Fibroblast of skin of right biceps (primary cell): ENCODE measurements at places on chromosomes 1 and 21.
A peak's percentile ranks its signal among the peaks of the same experiment; 100 is the strongest.

DNA sequence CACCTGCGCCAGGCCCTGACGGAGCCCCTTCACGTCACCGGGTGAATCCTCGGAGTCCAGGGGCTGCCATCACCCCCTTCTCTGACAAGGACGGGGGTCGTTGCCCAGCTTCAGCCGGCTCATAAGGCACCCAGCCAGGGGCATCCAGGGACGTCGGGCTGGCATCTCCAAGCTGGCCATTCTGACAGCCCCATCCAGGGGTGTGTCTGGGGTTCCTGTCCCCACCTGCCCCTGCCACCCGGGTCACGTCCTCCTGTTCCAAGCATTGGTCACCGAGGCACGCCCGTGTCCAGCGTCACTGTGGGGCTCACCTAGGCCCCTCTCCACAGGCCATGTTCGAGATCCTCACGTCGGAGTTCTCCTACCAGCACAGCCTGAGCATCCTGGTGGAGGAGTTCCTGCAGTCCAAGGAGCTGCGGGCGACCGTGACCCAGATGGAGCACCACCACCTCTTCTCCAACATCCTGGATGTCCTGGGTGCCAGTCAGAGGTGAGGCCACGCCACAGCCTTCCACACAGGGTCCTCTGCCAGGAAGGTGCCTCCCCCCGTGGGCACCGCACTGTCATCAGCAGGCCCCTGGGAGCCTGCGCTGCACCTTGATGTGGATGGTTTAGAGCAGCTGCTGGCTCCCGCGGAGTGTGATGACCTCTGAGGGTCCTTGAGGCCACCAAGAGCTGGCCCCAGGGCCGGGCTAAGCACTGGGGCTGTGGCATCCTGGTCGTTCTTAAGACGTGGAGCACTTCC, 14.8 kb downstream of the ARHGEF16 start:
- DNase-seq: no peak

GRCh38 chr1:113861641-113862040, 9.9 kb downstream of the PTPN22 start:
- no peak for DNase-seq

DNA sequence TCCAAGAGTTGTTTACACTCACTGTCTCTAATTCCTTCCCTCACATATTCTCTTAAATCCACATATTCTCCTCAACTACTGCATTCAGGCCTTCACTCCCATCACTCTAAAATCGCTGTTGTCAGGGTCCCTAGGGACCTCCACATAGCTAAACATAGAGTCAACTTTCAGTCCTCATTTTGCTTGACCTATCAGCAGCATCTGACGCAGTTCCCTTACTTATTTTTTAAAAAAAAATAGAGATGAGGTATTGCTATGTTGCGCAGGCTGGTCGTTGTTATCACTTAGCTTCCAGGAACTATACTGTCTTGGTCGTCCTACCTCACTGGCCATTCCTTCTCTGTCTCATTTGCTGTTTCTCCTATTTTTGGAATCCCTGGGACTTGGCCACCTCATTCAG, 11.7 kb upstream of the PLEKHO1 start:
- no peak for DNase-seq

GRCh38 chr1:24374891-24375786, 38.4 kb downstream of the STPG1 start:
- peak; percentile 61 for DNase-seq

DNA sequence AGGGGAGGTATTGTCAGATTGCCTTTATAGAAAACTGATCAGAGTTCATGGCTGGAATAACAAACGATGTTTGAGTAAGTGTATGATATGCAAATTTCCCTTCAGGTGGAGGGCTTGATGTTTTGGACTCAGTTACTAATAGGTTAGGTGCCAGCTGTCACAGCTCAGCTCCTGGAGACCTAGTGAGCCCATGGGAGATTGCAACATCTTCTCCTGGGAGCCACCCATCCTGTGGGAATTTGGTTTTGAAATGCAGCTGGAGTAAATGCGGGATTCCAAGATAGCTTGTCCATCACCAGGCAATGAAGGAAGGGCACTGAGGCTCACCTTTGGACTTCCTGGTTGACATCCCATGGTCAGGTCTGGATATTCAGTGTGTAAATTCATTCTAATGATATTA, 211.4 kb upstream of the NRIP1 start:
- no peak for DNase-seq

- DNase-seq: peak; percentile 39
Measured at GRCh38 chr1:212557739-212558692, 50.5 kb upstream of the ATF3 start.

DNA sequence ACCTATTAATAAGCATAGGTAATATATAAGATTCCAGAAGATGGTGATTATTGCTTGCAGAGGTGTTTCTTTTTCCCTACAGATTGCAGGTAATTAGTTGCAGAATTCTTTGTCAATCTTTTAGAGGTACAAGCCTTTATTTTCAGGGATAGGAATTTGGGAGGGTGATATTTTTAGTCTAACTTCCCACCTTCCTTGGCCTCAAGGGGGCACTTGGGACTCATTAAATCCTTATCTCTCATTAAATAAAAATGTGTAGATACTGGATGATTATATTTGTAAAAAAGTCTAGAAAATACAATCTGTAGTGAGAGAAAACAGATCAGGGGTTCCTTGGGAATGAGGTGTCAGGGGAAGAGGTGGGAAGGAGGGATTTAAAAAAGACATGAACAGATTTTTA, 179.2 kb downstream of the PATJ start:
- DNase-seq: no peak

DNA sequence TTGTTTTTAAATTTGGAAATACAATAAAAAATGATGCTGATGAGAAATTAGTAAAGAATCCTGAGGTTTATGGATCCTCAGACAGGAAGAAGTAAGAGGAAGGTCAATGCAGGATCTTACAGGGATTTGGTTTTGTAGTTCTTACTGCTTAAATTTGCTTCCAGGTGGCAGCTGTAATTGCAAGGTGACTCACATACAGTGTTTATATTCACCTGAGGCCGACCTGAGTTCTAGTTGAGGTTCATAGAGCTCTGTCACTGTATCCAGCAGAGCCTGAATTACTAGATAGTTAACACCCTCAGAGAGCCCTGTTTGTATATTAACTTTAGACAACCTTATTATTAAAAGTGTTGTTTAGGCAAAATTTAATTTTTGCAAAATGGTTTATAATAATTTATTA, 1.4 kb upstream of the WDR26 start:
- DNase-seq: no peak

- no peak for DNase-seq
Measured at GRCh38 chr1:228825840-228826484, 90.7 kb downstream of the RHOU start.

DNA sequence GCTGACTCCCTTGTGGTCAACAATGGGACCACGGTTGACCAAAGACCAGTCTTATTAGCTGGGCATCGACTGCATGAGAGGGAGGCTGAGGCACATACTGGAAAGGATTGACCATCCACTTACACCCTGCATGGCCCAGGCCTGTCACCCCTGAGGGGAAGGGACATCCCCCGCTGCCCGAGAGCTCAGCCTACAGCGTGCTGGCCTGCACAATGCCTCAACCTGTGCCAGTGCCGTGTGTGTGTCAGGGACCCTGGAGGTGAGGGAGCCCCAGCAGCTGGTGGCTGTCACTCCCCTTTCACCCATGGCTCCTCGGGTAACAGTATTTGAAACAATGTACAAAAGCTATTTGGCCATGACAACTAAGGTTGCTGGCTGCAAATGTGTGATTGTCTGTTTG, 67.3 kb downstream of the SLC35F3 start:
- DNase-seq: no peak

- peak; percentile 28 for DNase-seq
Measured at GRCh38 chr1:19438516-19439195, 46.7 kb downstream of the CAPZB start.

- DNase-seq: peak; percentile 31
Measured at GRCh38 chr1:225926551-225927113, 2.6 kb upstream of the PYCR2 start.

- DNase-seq: peak; percentile 56
Measured at GRCh38 chr1:89945852-89946476, 48.9 kb upstream of the ZNF326 start.

GRCh38 chr1:179754041-179754624, 11.0 kb downstream of the FAM163A start:
- DNase-seq: peak; percentile 82

- DNase-seq: no peak
Measured at GRCh38 chr1:60173006-60173405, 99.4 kb upstream of the C1orf87 start.
